ENCODE measurements at places on chromosomes 6 and 20.
A peak's percentile ranks its signal among the peaks of the same experiment; 100 is the strongest.

DNA sequence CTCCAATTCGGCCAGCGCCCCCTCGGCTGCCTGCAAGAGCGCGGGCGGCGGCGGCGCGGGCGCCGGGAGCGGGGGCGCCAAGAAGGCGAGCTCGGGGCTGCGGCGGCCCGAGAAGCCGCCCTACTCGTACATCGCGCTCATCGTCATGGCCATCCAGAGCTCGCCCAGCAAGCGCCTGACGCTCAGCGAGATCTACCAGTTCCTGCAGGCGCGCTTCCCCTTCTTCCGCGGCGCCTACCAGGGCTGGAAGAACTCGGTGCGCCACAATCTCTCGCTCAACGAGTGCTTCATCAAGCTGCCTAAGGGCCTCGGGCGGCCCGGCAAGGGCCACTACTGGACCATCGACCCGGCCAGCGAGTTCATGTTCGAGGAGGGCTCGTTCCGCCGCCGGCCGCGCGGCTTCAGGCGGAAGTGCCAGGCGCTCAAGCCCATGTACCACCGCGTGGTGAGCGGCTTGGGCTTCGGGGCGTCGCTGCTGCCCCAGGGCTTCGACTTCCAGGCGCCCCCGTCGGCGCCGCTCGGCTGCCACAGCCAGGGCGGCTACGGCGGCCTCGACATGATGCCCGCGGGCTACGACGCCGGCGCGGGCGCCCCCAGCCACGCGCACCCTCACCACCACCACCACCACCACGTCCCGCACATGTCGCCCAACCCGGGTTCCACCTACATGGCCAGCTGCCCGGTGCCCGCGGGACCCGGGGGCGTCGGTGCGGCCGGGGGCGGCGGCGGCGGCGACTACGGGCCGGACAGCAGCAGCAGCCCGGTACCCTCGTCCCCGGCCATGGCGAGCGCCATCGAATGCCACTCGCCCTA is 963 bp downstream of the FOXF2 start:
- peak; percentile 59 for DNase-seq

GRCh38 chr20:13765868-13766416 is 18.8 kb downstream of the ESF1 start:
- DNase-seq = no peak

GRCh38 chr6:138736640-138737039 is 36.9 kb upstream of the CCDC28A start:
- no peak for DNase-seq

DNA sequence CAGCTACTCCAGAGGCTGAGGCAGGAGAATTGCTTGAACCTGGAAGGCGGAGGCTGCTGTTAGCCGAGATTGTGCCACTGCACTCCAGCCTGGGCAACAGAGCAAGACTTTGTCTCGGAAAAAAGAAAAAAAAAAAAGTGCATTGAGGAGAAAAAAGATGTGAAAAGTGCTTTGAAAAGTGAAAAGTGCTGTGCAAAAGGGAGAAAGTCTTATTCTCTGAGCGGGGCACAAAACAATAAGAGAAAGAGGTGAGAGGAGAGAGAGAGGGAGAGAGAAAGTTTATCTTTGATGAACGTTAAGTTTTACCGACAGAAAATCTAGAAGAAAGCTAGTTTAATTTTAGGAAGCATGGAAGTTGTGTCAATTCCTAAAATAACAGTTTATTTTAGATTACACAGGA is 3.9 kb upstream of the PACSIN1 start:
- no peak for DNase-seq

GRCh38 chr6:87341899-87342298 is 2.7 kb upstream of the C6orf163 start:
- DNase-seq = no peak

DNA sequence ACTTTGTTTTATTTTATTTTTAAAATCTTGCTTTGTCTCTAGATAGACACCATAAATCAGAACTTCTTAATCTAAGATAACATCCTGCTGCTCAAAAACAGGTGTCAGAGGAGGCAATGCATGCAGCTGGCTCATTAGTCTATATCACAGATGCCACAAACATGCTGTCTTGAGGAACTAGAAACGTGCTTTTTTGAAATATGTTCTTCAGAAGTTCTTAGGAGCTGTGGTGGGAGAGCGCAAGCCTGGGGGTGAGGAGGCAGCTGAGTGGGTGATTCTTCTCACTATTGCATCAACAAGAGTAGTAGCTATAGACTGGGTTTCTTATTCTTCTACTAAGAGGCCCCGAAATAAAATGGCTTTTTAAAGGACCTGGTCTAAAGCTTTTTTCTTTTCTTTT is 23.4 kb downstream of the IL22RA2 start:
- DNase-seq = no peak

DNA sequence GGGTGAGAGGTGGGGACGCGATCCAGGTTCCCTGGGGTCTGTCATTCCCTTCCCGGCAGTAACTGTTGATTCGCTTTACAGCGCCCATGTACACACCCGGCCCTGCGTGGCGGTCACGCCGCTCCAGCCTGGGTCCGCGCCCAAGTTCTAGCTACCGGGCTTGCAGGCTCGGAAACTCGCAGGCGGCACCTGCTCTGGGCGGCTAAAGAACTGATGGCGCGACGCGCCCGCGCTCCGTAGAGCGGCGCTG is 1.4 kb upstream of the POU3F2 start:
- no peak for DNase-seq

- peak; percentile 39 for DNase-seq
These were observed 13.5 kb downstream of the HAO1 start for GRCh38 chr20:7926767-7927166.

DNA sequence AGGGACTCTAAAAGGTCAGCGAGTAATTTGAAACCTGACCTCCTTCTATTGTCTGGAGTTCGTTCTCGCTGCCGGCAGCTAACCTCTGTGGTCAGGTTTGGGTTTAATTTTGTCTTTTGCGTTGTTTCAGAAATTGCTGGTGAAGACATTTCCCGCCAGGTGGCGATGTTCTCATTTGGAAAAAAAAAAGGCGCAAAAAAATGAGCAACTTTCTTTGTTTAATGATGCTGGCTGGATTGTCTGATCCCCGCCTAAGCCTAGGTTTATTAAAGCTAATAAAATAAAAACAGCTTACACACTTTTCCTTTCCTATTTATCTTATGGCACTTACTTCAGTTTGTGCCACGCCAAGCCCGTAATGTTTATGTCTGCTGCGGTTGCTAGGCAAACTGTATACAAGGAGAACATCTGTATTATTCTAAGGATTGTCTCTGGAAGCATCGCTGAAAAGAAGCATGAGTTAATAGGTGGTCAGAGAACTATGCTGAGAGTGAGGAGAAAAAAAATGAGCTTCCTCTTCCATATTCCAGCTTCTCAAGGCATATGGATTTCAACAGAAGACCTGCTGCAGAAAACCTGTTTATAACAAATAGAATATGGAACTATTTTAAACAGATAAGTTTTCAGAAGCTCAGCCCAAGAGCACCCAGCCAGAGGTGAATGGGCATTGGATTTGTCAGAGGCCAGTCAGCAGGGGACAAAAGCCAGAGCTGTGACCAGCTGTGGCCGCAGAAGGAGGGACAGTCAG is 205.7 kb downstream of the DOK5 start:
- DNase-seq = peak; percentile 86

DNA sequence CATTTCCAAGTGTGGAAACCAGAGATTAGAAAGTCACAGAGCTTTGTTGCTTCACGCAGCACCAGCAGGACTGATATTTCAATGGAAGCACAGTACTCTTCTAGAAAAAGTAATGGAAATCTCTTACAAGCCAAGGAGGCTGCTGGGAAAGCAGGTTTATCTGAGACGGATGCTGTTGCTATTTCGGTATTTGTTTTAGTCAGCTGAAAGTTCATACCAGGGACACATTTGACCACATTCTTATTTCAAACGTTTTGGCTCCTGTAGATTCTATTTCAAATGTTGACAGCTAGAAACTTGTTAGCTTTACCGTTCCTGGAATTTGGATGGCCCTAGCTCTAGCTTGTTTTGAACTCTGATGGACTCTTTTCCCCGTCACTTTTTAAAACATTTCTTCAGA is 3.7 kb upstream of the TMEM242 start:
- DNase-seq = no peak

- no peak for DNase-seq
These were observed 302.0 kb upstream of the PLCB4 start for GRCh38 chr20:8766868-8767390.

- DNase-seq = no peak
These were observed 9.0 kb downstream of the GSTA3 start for GRCh38 chr6:52900536-52900935.

- no peak for DNase-seq
These were observed 74.1 kb downstream of the TRMT11 start for GRCh38 chr6:126060400-126060799.

DNA sequence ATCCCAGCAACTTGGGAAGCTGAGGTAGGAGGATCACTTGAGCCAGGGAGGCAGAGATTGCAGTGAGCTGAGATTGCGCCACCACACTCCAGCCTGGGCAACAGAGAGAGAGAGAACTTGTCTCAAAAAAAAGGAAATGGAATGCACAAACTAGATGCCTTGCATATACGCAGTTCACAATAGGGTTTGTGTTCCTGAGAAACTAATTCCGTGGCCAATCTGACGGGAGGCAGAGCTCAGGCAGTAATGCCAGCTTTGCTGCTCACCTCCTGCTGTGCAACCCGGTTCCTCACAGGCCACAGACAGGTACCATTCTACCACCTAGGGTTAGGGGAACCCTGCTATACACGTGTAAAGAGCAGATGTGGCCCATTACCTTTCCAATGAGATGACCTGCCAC is 1.4 kb downstream of the CDK5RAP1 start:
- no peak for DNase-seq

DNA sequence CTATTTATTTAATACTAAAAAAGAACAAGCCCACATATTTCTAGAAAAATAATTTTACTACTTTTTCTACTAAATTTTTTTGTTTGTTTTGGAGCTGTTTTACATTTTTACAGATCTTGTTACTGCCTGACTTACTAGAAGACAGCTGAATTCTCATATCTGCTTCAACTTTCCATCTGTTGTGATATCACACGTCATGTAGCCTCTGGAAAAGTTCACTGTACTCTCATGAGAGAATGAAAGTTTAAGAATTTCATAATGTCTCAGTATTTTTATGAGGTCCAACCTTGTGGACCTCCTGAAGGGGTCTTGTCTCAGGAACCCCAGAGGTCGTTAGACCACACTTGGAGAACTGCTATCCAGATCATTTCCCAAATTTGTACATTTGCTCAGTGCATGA is 81.7 kb upstream of the MTHFD1L start:
- DNase-seq = no peak

DNA sequence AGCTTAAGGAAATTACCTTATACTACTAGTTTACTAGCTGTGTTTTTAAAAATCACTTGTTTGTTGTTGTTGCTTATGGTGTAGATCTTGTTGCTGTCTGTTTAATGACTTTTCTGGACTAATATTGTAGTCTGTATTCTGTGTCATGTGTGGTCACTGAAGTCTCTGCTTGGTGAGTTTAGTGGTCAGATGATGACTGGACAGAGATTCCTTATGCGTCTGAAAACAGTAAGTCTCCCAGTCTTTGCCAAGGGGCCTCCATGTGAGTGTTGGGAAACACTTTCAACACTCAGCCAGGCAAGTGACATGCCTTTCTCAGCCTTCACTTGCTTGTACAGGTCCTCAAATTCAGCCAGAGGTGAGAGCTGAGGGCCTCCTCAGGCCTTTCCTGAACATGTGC is 256.9 kb upstream of the RNF24 start:
- no peak for DNase-seq

DNA sequence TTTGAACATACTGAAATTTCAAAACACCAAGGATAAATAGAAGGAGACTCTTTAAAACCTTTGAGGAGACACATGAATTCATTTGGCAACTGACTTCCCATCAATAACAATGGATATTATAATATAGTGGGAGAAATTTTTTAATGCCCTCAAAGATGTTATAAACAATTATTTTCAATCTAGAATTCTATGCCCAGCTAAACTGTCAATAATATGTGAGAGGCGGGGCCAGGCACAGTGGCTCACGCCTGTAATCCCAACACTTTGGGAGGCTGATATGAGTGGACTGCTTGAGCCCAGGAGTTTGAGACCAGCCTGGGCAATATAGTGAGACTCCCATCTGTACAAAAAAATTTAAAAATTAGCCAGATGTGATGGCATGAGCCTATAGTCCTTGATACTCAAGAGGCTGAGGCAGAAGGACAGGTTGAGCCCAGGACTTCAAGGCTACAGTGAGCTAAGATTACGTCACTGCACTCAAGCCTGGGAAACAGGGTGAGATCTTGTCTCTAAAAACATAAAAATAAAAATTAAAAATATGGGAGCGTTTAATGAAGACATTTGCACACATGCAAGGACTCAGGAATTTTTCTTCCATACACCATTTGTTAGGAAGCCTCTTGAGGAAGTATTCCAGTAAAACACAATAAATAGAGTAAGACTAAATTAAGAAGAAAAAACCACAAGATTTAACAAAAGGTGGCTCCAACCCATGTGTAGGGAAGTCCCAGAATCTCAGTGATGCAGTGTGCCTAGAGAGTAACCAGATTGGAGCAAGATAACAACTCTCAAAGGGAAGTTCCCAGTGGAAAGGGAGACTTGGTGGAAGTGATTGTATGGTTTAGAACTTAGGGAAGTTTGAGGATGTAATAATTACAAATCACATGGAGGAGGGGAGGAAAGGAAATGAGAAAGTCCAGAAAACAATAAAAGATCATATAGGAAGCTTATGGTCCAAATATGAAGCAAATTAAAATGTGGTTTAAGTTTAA is 26.3 kb upstream of the ETV7 start:
- DNase-seq = no peak

DNA sequence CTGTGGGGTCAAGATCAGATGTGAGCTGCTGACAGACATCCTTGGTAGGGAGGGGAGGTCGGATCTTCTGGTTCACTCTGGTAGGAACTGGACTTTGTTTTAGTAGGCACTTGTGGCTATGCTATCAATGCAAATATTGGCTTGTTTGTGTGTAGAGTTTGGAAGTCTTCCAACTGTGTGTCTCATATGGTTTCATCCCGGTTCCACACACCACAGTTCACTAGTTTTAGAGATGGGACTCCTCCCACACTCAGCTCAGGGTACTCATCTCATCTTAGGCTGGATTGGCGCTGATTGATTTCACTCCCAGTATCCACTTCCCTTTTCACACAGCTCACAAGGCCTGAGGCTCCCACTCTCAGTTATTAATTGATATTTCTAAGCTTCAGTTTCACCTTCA is 161.3 kb downstream of the THBS2 start:
- no peak for DNase-seq

DNA sequence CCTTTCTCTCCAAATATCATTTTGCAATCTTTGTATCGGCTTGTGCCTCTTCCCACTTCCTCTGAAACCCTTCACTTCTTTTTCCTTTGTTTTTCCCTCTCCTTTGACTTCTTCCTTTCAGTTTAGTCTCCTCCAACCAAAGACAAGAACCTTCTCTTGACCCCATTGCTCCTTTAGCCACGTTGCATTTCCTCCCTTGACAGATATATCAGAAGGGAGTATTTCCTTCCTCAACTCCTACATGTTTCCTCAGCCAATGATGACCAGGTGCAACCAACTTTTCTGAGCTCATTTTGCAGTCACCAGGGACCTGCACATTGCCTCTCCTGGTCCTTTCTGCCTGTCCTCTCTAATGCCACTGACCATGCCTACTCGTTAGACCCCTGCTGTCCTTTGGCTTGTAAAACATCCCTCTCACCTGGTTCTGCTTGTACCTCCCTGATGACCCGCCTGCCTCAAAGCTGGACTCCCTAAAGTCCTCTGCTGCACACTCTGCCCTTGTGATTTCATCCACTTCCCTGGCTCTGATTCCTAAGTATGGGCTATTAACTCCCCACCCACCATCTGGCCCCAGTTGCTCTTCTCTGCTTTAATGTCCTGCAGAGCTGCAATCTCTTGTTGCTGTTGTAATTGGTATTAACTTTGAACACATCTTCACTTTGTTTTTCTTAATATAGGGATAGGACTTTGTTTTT is 27.4 kb downstream of the SLC22A16 start:
- no peak for DNase-seq
